ENCODE measurements at places on chromosomes 13 and 19. TPM values are rescaled to one million over a fixed set of nuclear protein-coding genes. Genes with fewer than 3 reads are reported as not detected.

DNA sequence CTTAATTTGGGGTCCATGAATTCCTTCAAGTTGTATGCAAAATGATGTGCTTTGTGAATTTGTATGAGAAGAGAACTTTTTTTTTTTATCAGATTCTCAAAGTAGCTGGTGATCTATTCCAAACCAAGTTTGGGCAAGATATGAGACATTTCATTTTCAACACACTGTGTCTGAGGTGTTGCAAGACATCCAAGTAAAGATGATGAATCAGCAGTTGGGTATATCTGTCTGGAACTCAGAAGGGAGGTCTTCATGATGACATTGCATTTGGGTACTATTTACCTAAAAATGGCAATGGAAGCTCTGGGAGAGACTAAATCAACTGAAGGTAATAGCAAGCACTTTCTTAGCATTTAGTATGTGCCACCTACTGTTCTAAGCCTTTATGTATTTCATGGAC lies 2.8 kb downstream of the FAM124A start:
- DNase-seq = no peak

- DNase-seq = no peak
Measured at GRCh38 chr19:294946-295686, 3.9 kb upstream of the PLPP2 start.

DNA sequence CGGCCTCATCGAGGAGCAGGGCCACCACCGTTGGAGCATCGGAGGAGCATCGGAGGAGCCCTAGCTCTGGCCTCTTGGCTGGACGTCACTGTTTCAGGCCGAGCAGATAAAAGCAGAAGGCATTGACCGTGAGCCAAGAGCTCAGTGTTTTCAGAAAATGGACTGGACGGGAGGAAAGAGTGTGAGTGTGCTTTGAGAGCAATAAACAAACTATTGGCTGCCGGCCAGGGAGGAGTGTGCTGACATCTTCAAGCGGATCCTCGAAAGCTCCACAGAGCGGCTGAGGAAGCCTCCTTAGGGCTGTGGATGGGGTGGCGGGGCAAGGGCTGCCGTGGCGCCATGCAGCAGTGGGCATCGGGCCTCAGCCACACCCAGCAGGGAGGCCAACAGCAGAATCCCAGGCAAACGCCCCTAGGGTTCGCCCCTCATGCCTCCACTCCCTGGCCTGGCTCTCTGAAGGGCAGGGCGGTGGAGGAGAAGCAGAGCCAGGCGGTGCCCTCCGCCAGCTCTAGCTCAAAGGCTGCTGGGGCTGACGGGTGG lies 41.8 kb downstream of the IRS2 start:
- no peak for DNase-seq

CCNA1 gene
- 0.71 TPM for polyA plus RNA-seq

COMMD6 gene
- polyA plus RNA-seq = 276 TPM
